CD4-positive, alpha-beta T cell treated with Interleukin-6 at 100 ng/mL for 8 hours (primary cell): ENCODE measurements at places on chromosomes 1 and 21.

GRCh38 chr1:153384958-153385580 lies 5.8 kb downstream of the S100A8 start:
- DNase-seq: no peak

DNA sequence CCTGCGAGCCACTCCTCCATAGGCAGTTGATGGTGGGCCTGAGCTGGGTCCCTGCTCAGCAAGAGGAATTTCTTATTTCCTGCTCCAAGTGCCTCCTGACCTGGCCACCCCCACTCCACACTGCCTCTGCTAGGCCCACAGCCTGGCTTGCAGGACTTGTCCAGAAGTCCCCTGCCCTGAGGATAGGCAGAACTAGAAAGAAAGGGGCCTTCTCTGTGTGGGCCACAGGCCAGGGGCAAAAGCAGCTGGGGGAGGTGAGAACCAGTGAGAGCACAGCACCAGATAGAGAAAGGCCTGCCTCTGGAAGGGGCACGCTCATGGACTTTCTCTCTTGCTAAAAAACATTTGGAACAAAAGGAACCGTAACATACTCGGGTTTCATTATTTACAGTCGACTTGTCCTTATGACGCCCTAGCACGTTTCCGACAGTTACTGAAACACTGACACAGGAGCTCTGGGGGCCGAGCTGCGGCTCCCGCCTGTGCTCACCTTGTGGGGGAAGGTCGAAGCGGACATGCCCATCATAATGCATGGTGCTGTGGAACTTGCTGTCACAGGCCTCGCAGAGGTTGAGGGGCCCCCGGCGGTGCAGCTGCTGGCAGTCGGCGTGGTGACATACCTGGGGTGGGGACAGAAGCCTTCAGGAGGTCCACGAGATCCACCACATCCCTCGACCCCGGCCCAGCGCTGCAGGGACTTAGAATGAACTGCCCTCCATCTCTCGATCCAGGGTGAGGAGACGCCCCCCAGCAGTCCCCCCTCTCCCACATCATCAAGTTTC lies 11.3 kb upstream of the TNFRSF25 start:
- no peak for DNase-seq

GRCh38 chr21:14560139-14560538 lies 14.0 kb upstream of the SAMSN1 start:
- no peak for DNase-seq

GRCh38 chr1:89065079-89065868 lies at the start of gene GBP1:
TSS of gene GBP1 (minus strand) at chr1:89065208. CDS start at chr1:89063234, 1,974 bp downstream.
- peak; percentile 49 for DNase-seq

DNA sequence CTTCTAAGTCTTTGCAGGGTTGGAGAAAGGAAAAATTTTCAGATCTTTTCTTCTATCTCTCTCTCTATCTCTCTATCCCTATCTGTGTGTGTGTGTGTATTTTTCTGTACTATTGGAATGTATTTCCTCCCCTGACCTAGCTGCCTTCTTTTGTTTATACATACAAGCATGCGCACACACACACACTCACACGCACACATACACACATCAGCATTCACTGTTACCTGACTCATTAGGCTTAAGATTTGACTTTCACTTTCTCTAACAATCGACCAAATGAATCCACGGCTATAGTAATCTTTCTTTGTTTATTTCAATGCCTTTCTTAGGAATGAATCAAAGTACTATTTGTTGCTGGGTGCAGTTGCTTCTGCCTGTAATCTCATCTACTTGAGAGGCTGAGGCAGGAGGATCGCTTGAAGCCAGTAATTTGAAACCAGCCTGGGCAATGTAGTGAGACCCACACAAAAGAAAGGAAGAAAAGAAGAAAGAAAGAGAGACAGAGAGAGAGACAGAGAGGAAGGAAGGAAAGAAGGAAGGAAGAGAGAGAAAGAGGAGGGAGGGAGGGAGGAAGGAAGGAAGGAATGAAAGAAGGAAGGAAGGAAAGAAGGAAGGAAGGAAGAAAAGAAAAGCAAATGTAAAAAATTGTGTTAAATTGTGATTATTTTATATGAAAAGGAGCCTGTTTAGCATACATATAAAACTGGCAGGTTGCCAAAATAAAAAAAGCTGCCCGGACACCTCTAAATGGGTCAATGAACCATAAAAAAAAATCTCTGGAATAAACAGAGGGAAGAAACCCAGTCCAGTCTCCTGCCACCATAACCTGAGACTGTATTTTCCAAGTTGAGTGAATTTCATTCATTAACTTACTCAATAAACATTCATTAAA lies 206.8 kb downstream of the ZNF326 start:
- DNase-seq: no peak

DNA sequence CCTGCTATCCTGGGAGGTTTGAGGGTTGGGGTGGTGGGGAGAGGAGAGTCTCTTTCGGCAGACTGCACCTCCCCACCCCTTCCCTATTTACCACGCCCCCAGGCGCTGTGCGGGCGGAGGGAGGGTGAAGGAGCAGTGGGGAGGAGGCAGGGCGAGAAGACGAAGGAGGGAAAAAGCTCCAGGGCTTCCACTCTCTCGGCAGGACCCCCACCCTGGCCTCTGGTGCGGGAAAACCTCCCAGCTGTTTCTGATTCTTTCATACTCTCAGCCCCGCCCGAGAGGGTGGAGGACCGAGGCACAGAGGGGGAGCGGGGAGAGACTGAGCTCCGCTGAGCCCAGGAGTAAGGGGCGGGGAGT lies 866 bp upstream of the WNT2B start:
- DNase-seq: peak; percentile 11

GRCh38 chr1:246218686-246219085 lies 288.4 kb downstream of the SMYD3 start:
- no peak for DNase-seq

- DNase-seq: no peak
These were observed 246.2 kb upstream of the ADGRL2 start for GRCh38 chr1:81554534-81554933.

DNA sequence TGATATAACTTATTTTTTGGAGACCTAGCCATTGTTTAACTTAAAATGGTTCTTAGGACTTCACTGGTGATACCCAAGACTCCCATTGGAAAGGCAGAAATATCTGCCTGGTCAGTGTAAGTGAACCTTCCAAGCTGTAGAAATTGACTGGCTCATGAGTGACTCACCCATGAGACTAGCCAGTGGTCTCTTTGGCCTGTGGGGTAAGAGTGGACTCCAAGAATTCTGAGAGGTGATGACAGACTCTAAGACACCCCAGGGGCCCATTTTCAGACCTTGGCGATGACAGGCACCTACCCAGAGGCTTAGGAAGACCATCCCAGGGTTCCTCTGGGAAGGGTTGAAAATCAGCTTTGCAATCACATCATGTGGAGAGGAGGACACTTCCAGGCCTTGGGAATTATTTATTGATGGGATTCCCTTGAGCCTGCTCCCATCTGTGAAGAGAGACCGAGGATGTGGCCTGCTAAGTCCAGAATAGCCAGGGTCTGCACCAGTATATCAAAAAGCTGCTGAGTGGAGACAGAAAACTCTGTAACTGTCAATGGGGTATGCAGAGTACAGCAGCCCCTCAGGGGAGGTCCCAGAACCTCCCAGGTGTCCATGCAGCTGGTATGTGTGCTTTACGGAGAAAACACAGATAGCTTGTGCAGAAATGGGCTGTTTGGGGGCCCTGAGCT lies 78.9 kb downstream of the KAZN start:
- DNase-seq: no peak

DNA sequence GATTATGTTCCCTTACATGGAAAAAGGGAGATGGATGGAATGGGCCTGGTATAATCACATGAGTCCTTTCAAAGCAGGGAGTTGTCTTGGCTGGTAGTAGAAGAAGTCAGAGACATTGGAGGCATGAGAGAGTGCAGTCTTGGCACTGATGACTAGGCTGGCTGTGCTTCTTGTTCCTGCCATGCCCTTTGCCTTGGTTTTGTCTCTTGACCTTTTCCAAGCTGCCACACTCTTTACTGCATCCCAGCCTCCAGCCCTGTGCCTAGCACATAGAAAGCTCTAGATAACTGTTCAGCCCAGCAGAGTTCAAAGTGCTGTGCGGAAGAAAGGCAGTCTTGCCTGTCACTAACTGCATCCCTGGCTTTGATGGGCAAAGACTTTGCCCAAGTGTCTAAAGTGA lies 412.6 kb downstream of the PRDM2 start:
- no peak for DNase-seq

DNA sequence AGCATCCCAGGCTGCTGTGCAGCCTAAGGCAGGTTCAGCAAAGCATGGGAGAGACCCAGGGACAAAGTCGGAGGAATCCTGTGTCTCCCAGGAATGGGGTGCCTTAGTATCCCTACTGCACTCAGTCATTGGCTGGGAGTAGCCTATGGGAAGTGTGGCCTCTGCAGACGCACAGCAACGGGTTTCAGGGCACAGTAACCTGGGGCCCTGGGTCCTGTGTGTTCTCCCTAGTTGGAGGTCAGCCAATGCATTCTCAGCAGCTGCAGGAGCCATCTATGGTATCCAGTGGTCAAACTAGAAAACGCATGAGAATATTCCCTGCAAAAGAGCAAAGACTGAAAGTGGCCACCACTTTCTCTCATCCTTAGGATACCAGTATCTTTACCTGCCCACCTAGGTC lies 13.7 kb upstream of the C1orf21 start:
- no peak for DNase-seq

- no peak for DNase-seq
These were observed 15.9 kb downstream of the HSPA13 start for GRCh38 chr21:14366998-14367397.
